ENCODE measurements at places on chromosomes 1 and 21. TPM values are rescaled to one million over a fixed set of nuclear protein-coding genes. Genes with fewer than 3 reads are reported as not detected.

DNA sequence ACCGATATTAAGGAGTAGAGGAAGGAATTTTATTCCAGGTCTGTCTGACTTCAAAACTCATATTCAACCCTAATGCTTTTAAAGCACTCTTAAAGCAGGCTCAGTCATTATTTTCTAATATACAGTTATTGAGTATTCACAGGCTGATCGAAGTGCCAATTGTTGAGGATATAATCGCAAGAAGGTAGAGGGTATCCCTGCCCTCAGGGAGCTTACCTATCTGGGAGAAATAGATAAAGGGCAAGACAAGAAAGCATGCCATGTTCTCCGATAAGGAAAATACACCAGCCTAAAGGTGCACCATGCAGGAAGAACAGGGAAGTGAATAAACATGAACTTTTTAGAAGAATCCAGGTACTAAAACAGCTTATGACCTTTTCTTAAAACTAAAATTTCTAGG lies 361.2 kb downstream of the SMYD3 start:
- no peak for DNase-seq

DNA sequence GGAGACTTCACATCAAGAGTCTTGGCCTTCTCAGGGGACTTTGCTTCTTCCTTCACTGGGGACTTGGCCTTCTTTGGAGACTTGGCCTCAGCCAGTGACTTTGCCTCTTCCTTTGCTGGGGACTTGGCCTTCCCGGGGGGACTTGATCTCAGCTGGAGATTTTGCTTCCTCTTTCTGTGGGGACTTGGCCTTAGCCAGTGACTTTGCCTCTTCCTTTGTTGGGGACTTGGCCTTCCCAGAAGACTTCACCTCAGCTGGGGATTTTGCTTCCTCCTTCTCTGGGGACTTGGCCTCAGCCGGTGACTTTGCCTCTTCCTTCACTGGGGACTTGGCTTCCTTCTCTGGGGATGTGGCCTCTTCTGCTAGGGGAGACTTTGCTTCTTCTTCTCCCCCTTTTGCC lies 13.5 kb upstream of the CD2 start:
- no peak for DNase-seq

DNA sequence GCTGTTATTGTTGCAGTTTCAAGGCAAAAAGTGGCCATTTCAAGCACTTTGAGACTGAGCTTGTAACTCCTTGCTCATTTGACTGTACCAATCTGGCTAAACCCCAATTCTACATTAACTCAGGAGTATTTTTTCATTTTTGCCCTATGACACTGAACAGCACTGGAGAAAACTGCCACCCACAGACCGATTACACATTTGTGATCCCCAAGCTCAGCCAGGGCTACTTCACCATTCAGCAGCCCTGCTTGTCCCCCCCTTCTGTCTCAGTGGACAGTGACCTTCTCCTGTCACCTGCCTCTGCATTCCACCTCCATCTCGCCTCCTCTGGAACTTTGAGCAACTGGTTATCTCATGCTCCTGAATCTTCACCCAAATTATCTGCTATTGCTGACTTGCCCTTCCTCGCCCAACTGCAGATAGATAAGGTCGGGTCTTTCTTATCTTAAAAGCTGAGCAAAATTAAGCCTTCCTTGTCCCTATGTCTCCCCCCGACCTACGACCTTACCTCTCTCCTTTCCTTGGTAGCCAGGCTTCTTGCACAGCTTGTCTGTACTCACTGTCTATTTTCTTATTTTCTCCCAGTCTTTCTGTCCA lies 25.3 kb downstream of the SPATA46 start:
- DNase-seq, result no peak

Gene YARS1
- total RNA-seq, result 64.5 TPM

Gene TIAM1
- total RNA-seq, result 18.1 TPM

Gene VTCN1
- total RNA-seq, result not detected

Gene SLC9C2
- not detected for total RNA-seq
